Epithelial cell of prostate (primary cell): ENCODE measurements at places on chromosomes 7 and 10.

GRCh38 chr10:79298403-79299244 is 48.6 kb upstream of the PPIF start:
- DNase-seq, result peak; percentile 81

- no peak for DNase-seq
Measured at GRCh38 chr10:60098677-60099601, 192.6 kb upstream of the CCDC6 start.

GRCh38 chr7:11751807-11752389 is 80.1 kb downstream of the THSD7A start:
- no peak for DNase-seq

DNA sequence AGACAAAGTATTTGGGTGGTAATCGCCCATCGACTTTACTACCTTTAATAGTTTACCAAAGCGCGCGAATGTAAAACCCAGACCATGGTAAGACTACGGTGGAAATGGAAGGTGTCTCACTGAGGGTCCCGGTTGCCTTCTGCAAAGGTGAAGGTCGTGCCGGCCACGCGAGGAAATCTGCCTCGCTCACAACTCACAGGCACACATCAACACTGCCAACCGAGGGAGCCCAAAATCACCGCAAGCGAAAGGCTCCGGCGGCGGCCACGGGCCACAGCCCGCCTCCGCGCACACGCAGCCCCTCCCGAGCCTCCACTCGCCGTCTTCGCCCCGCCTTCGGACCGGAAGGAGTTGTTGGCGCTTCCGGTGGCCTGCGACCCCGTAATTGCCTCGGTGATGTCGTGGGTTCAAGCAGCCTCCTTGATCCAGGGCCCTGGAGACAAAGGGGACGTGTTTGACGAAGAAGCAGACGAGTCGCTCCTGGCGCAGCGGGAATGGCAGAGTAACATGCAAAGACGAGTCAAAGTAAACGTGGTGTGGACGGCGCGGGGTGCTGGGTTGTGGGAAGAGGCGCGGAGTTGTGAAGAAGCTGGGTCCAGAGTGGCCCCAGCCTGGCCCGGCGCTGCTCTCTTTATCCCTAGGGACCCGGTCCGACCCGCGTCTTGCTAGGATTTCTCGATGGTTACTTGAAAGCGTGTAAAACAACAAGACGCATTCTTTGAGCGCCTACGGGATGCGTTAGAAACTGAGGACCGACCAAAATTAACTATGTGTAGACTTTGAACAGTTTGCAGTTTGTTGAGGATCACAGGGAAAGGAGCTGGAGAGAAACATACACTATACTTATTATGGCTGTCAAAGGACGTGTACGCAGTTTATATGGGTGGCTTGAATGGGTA is at the start of gene YAE1:
YAE1 (plus strand) TSS at position 382 of the 899 bp plus-strand sequence; CDS start at position 397, 15 bp downstream.
- DNase-seq, result no peak

DNA sequence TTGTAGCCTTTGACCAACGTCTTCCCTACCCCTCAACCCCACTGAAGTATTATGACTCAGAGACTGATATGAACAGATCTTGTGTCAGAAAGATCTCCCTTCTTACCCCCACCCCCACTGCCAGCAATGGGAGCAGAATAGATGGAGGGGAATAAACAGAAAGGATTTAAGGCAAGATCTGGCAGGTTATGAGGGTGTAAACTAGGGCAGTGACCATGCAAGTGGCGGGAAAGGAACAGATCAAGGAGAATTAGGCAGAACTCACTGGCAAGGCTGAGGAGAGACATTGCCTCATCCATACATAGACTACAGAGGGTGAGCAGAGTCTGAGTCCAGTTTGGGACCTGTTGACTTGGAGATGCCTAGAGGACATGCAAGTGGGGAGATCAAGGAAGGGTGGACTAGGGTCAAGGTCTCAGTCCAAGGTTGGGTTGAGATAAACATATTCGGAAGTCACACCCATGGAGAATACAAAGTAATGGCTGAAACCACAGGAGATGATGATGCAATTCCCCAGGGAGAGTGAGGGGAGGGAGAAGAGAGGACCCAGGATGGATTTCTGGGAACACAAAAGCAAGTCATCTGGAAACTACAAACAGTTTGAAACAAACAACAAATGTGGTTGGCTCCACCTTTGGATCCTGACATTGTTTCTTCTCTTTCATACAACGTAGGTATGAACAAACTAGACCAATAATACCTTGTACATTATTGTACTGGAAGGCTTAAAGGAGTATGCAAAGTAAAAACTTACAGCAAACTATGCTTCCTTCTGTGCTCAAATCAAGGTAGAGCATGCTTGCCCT is 44.9 kb upstream of the IL6 start:
- DNase-seq, result no peak

DNA sequence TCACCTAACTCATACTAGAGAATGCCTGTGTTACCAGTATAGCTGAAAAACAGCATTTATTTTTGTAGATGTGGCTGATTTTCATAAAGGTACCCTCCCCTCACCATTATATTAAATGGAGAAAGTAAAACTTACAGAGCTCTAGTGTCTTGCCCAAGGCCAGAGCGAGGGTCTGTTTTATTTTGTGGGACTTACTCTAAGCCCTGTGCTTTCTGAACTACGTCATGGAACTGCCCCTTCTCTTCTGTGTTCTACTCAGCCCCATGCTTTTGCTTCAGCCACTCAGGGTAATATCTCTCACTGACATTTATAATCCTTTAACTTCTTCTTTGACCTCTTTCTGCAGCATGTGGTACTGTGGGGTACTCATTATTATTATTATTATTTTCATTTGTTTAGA is 10.3 kb upstream of the ZNF786 start:
- no peak for DNase-seq

- peak; percentile 58 for DNase-seq
Measured at GRCh38 chr7:17234398-17235031, 63.9 kb upstream of the AHR start.

DNA sequence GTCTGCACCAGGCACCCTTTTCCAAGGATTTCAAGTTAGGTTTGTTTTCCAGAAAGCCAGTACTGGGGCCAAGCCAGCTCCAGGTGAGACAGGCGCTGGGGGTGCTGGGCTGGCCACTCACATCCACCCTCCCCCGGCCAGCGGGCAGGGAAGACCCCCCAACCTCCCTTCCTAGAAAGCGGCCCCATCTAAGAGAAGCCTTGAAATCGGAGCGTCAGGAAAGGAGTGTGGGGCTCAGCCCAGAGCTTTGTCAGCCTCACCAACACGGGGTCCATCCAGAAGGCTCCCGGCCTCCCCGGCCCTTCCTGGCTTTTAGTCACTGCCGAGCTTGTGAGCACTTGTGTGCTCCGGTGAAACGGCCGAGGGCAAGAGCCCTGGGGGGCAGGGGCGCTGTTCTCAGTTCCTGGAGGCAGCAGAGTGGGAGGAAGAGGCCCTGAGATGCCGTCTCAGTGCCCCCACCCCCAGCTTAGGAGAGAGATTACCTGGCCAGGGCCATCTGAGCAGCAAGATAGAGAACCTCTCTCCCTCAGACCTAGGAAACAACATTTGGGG is 39.6 kb downstream of the PDGFA start:
- DNase-seq, result no peak

GRCh38 chr10:104580321-104580720 is 60.8 kb upstream of the SORCS3 start:
- no peak for DNase-seq

DNA sequence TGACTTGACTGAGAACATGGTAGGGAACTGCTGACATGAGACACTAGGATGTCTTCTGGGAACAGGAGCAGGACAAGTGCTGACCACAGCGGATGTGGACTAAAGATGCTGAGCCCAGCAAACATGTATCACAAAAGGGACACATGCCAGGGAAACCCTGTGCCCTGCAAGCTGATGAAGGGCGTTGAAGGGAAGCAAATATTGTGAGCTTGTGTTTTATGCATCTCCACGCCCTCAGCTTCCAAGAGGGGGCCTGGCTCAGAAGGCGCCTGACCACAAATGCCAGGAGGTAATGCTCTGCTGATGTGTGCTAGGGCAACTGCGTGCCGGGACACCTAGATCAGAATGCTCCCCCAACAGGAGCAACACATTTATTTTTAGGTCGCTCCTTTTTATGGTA is 207.3 kb downstream of the CXCL12 start:
- DNase-seq, result no peak

DNA sequence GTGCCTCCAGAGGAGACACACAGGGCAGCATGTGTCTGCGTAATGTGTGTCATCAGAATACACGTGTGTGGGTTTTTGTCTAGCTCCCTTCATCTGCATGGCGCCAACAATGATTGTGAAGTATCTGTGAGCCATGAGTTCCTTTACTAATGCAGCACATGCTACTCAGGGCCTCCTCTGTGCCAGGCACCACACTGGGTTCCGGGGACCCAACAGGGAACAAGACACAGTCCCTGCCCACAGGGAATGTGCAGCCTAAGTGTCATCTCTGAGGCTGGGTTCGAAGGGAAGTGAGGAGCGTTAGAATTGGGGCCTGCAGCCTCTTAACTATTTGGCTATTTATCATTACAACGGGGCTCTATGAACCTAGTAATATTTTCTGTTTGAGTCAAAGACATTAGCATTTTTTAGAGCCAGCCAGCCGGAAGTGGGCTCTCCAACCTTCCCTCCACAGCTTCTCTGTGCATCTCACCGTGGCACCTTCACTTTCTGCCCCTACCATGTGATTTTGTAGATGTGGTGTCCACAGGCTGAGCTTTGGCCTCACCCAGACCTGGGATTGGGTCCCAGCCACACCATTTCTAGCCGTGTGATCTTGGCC is 43.9 kb upstream of the SRGN start:
- no peak for DNase-seq

- peak; percentile 56 for DNase-seq
Measured at GRCh38 chr10:124719213-124719851, 24.8 kb downstream of the FAM53B start.

- no peak for DNase-seq
Measured at GRCh38 chr10:14749070-14749809, 25.5 kb downstream of the FAM107B start.

DNA sequence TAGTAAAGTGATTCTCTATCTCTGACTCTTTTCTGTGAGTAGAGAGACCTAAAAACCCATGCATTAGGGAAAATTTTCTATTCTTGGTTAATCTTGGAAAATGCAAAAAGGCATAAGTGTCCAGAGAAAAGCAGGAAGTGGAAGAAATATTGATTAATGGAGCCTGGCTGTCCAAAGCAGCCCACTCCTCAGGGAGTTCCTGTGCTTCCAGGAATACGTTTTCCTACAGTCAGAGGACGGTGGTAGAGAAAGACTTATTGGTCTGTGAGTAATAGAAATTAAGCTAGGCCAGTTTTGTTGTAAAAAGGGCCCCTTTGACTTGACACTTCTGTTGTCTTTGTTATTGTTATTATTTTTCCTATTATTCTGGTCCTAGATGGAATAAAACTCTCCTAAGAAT is 157.8 kb downstream of the NRP1 start:
- DNase-seq, result no peak

- DNase-seq, result no peak
Measured at GRCh38 chr10:130407052-130407451, 270.9 kb downstream of the GLRX3 start.

GRCh38 chr7:31092606-31093005 is 40.5 kb downstream of the ADCYAP1R1 start:
- DNase-seq, result no peak

- DNase-seq, result no peak
Measured at GRCh38 chr7:47080816-47081215, 501.1 kb downstream of the TNS3 start.

DNA sequence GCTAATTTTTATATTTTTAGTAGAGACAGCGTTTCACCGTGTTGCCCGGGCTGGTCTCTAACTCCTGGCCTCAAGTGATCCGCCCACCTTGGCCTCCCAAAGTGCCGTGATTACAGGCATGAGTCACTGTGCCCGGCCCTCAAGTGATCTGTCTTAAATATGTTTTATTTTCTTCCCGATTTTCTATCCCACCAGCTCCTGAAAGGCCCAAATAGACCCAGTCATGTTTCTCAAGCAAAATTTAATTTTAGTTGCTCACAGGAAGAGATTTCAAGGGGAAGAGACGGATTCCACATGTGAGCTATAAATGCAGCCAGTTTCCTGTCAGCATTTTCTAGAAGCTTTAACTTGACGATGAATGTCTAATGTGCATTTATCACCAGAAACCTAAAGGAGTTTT is 12.0 kb downstream of the DENND10 start:
- DNase-seq, result no peak

DNA sequence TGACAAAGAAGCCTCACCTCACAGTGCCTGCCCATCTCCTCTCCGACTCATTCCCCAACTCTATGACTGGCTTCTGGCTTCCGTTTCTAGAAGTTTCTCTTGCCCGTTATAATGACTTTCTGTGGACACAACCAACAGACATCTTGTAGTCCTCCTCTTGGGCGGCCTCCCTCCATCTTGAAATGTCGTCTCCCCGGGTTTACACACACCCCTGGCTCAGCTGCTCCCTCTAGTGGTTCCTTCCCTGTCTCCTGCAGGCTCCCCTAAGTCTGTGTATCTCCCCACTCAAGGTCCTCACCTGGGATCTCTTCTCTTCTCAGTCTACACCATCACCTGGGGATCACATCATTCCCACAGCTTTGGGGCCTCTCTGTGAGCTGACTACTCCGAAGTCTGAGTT is 123.4 kb upstream of the NEBL start:
- no peak for DNase-seq

DNA sequence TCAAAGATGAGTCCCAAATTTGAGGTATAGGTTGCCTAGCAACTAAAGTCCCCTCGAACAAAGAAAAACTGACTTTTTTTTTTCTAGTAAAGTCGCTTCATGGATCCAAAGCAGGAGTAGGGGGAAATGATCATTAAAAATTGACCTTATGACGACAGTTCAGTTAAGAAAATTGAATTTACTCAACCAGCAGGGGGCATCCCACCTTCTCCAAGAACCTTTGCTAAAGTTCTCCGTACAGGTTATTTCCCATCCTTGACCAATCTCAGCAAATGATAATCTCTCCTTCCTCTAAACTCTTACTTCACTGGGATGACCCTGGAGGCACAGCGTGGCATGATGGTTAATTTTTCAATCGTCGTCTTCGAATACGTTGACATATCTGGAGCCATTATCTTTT is 228.3 kb downstream of the CALN1 start:
- DNase-seq, result no peak

DNA sequence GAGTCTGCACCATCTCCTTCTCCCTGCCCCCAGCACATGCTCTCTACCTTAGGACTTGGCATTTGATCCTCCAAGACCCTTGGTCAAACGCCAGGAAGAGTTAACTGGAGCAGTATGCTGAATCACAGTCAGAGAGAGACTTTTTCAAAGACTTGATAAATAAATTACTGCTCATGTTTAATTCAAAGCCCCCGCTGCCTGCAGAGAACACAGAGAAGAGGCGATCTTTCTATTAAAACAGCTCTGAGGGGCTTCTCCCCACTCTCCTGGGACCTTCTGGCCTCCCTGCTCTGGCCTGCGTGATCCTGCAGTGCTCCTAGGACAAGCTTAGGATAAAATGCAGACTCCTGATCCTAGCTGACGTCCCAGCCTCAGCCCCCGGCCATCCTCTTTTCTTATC is 47.8 kb downstream of the NPTX2 start:
- no peak for DNase-seq

DNA sequence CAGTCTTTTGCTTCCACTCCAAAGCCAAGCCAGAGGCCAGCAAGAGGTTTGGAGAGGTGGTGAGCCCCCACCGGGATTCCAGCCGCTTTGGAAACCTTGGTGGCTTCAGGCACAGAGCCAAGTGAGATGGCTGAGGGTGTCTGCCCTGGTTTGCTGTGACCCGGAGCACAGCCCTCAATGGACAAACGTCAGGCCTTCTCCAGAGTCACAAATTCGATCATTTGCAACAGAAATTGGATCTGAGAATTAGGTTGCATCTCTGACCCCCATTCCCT is 885 bp upstream of the NKX1-2 start:
- no peak for DNase-seq
